ENCODE measurements at places on chromosomes 16 and 17.

DNA sequence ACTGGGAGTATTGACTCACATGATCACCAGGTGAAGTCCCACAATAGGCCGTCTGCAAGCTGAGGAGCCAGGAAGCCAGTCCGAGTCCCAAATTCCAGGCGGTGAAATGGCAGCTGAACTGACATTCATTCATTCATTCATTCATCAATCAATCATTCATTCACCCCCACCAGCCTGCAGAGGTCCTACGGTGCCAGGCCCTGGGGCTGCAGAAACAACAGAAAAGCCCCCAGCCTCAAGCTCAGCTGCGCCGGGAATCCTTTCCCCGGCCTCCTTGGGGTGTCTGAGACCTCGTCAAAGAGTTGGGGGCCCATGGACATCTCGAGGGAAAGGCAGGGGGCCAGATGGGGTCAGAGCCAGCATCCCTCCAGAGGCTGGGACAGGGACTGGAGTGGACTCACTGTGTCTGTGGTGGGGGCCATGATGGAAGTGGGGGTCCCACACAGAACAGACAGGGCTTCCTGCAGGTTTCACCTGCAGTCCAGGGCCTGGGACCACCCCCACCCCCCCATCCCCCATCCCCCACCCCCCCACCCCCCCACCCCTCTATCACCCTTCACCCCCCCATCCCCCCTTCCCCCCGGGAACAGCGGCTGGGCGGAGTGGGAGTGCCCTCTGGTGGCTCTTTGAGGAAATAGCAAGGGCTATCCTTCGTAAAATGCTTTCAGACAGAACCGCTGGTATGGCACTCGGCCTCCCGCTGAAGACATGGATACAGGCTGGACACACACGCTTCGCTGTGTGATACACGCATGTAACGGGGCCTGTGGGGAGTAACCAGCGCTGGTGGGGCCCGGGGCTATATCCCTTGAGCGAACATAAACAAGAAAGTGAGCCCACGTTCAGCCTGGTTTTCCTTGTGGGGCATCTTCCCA lies 8.5 kb upstream of the ZC3H18 start:
- DNase-seq = no peak

- DNase-seq = no peak
Measured at GRCh38 chr17:65158041-65158440, 20.9 kb downstream of the RGS9 start.

DNA sequence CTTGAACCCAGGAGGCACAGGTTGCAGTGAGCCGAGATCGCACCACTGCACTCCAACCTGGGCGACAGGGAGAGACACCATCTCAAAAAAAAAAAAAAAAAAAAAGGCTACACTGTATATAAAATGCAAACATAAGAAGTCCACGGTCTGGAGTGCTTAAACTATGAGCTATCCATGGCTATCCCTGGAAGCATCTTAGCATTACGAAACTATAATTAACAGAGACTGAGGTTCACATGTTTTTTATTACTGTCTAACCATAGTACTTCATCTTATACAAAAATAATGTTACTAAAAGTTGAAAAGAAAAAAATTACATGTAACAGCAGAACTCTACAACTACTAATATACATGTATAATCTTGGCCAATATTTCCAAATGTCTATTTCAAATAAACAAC lies 32.8 kb downstream of the HELZ start:
- no peak for DNase-seq

DNA sequence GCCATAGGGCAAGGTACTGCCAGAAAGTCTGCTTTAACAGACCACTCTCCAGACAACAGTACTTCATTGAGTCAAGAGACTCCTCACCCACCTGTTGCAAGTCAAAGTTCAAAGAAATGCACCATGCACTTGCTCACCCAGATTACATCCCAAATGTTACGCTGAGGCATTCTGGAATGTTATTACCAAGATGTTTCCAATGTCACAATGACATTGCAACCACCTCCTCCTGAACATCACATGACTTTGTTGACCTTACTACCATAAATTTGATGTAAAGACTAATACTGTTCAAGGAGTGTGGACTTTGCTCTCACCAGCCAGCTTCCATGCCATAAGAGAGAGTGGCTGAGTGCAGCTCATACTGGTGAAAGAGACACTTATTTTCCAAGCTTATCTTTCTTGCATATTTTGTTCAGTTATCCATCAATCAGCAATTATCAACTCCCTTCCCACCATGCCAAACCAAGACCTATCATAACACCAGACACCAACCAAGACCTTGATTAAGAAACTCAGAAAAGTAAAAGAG lies 58.5 kb upstream of the BCAR1 start:
- no peak for DNase-seq

DNA sequence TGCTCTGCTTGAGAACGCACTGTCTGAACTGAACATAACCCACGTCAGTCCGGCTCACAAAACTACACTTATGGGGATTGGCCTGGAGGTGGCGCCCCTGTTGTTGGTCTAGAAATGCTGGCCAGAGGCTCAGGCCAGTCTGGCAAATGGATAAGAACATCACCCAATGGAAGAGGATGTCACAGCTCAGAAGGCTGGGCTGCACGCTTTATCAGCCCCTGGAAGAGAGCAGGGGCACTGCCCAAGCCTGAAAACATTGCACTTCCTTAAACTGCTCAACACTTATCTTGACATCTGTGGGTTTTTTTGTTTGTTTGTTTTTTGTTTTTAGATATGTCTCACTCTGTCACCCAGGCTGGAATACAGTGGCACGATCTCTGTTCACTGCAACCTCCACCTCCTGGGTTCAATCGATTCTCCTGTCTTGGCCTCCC lies 24.8 kb upstream of the BPTF start:
- no peak for DNase-seq

- no peak for DNase-seq
Measured at GRCh38 chr16:60279061-60279665, 1545.0 kb upstream of the GOT2 start.

DNA sequence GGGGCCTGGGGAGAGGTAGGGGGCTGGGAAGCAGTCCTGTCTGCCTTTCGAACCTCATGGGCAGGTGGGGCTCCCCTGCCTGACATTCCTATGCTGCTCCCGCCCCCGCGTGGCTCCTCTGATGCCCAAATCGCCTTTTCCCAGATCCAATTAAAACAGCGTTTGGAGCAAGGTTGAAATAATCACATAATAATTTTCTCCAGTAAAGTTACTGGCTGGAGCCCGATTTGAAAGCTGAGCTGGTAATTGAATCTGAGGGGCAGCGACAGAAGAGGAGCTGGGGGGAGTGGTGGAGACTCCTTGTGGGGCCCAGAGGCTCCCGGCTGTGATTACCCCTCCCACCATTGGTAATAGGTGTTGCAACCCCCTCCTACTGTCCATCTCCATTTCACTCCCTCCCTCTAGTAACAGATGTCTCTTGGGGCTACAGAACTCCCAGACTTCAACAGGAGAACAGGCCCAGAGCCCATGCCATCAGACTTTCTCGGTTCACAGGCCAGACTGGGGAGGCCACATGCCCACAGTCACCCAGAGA lies 38.9 kb upstream of the C1QL1 start:
- DNase-seq = no peak

DNA sequence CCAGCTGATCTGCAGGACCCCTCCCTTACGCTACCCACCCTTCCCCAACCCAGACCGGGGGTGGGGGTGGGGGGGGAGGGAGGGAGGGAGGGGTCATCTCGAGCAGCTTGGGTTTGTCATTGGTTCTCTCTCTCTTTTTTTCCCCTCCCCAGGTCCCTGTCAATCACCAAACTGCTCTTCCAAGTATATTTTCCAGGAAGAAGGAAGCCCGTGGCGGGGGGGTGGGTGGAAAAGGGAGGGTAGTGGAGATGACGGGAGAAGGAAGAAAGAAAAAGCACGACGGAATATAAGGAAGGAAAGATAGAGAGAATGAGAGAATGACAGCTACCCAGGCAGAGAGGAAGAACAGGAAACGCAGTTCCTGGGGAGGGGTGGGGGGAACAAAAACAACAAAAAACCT lies 17.9 kb downstream of the SALL1 start:
- DNase-seq = no peak

DNA sequence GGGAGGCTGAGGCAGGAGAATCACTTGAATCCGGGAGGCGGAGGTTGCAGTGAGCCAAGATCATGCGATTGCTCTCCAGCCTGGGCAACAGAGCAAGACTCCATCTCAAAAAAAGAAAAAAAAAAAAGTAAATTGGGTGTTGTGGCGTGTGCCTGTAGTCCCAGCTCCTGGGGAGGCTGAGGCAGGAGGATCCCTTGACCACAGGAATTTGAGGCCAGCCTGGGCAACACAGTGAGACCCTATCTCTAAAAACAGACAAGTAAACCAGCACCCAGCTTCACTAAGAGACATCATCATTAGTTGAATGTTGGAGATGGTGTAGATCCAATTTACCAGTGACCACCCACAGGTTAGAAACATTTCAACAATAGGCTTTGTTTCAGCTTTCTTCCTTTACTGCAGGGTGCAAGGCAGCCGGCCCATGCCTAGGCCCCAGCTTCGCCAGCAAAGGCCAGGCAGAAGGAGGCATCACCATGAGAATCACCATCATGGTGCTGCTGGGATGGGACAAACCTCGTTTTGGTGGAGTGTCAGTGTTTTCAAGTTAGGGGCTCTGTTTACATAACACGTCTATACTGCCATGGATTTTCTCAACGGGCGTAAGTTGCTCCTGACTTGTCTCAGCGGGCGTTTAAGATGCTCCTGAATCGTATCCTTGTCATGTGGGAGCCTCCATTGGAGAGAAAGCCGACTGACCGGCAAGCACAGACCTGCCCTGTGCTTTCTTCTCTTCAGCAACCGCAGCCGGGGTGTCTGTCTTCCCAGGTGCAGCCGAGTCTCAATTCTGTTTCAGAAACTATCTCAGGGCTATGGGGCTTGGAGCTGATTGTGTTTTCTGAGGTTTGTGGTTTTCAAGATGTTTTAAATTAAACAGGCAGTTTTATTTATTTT lies 7.3 kb downstream of the TCF25 start:
- DNase-seq = no peak

DNA sequence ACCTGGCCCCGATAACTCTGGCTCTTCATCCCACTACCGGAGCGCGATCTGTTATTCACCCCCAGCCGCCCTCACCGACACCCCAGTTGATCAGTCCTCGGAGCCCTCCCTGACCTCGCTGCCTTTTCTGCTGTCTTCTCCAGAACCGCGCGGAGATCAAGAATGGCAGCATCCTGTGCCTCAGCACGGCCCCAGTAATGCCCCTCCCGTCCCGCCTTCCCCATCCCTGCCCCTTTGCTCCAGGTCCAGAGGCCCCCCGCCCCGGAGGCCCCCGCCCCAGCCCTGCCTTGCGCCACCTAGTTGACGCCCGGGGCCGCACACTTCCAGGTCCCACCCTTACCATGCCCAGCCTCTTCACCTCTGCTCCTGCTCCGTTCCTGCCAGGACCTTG lies 872 bp downstream of the ELMO3 start:
- DNase-seq = no peak

- peak; percentile 94 for DNase-seq
Measured at GRCh38 chr16:67028696-67029253, at the start of gene CBFB. TSS of gene CBFB (plus strand) at chr16:67029149. CDS start at chr16:67029408, 259 bp downstream.

- DNase-seq = no peak
Measured at GRCh38 chr16:15974057-15974456, 24.6 kb downstream of the ABCC1 start.

- peak; percentile 71 for DNase-seq
Measured at GRCh38 chr16:71467810-71468209, 5.8 kb upstream of the ZNF23 start.

- no peak for DNase-seq
Measured at GRCh38 chr16:75478480-75479345, 14.2 kb upstream of the TMEM170A start.

- DNase-seq = no peak
Measured at GRCh38 chr17:28467456-28468025, 5.9 kb upstream of the SLC13A2 start.

DNA sequence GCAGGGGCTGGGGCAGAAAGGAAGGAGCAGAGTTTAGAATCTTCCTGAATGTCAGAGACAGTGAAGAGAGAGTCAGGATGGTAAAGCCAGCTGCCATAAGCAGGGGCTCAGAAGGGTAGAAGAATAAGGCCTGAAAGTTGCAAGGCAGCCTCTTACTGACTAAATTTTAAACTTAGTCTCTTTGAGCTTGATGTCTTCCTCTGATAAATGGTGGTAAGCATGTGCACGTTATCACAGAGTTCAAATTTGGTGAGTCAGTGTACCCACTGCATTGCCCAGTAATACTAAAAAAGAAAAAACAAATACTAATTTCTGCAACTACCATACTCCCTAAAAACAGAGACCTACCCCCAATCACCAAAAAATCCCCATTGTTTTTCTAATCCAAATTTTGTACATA lies 45.2 kb downstream of the SIAH1 start:
- DNase-seq = no peak

DNA sequence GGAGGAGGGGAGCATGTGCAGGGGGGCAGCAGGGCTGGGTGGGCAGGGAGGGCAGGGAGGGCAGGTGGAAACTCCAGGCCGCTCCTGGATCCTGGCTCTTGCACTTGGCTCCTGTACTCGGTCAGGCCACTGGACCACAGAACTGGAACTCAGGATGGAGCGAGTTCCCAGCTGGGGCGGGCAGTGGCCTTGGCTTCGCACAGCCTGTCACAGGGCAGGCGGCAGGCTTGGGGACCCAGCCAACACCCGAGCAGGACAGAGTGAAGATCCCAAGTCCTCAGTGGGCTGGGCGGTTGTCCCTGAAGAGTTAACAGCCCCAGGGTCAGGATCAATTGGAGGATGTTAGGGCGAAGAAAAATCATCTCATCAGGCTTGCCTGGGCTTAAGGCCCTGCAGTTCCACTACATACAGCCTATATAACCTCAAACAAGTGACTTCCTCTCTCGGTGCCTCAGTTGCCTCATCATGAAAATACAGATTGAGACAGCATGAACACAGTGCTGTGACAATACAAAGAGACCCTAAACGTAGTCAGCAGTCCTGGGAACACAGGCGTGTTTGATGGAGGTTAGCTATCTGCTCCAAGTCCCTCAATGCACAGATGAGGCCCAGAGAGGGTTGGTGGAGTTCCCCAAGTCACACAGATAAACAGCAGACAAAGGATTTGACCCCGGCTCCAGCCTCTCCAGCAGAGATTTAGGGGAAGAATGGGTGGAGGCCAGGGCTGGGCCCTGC lies 21.9 kb downstream of the ZNF423 start:
- DNase-seq = no peak

DNA sequence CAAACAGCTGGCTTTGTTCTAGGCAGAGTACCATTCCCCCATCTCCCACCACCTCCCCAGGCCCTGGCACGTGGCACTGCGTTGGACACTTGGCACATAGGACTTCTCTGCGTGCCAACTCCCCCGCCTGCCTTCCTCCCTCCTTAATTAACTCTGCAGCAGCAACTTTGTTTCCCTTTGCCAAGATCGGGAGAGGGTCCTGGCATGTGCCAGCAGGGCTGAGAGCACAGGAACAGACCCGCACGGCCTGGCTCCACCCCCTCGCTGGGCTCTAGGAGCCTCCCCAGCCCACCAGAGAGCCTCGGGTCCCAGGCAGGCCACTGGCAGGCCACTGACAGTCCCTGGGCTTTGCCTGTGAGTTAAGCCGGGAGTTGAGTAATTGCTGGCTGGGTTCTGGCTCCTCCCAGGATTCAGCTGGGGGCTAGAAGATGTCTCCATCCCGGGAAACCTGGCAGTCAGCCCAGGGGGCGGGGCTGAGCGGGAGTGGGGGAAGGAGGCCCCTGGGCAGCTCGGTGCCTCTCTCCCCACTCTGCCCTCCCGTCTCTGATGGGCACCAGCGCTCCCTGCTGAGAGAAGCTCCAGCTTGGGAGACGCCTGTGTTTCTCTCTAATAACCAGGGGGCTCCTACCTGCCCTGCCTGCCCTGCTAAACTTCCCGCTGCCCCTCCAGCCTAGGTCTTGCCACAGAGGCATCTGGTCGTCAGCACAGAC lies 224.0 kb upstream of the TNRC6C start:
- peak; percentile 91 for DNase-seq

GRCh38 chr17:47915776-47916398 lies 19.9 kb downstream of the SP2 start:
- DNase-seq = peak; percentile 75
